ENCODE measurements at places on chromosomes 12 and 14.

DNA sequence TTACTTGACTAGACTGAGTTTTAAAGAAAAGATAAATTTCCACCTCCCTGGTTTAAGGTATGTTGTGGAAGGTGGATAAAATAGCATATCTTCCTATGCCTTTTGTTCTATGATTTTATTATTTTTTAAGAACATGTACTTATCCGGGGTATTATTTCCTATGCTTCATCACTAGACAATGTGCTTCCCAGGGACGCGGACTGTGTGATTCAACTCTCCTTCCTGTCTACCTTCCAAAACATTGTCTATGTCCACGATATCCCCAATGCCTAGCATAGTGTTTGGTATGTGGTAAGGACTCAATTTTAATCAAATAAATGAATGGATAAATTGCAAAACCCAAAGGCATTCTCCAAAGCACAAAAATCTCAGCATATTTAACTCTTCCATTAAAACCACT, 8.3 kb upstream of the CCND2 start:
- DNase-seq, result no peak

- no peak for DNase-seq
These were observed 36.6 kb downstream of the TC2N start for GRCh38 chr14:91830777-91831176.

DNA sequence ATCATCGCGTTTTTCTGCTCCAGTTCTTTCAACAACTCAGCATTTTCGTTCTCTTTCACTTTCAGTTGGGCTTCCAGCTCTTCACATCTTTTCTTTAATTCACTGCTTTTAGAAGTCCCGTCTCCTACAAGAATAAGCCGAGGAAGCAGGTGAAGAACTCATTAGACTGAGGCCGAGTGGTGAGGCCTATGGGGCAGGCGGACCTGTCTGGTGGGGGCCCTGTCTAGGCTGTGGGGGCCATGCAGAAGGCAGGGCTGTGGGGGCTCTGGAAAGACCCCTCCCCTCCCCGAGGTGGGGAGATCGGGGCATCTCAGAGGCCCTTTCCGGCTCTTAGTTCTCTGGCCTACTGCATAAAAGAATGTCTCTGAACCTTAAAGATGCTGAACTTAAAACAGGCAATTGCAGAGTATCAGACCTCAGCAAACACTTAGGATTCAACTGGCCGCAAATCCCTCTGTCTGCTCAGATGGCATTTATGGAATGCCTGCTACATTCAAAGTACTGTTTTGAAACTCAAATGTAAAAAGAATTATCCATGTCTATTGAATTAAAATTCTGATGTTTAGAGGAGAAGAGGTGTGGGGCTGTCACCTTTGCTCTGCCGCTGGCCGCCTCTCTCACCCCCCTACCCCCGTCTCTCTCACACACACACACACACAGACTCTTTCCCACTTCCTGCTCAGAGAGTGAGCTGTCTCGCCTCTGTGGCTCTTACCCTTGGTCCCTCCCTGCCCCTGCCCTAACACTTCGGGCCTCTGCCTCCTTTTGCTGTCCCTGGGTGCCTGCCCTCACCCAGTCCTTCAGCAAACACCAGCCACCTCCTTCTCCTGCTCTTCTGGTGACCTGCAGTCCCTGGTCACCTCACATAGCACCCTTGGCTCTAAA, 34.7 kb downstream of the CCDC92 start:
- DNase-seq, result no peak

- no peak for DNase-seq
These were observed 10.3 kb downstream of the PLEKHG3 start for GRCh38 chr14:64714432-64715025.

GRCh38 chr14:78182722-78183121, 12.5 kb downstream of the NRXN3 start:
- DNase-seq, result no peak

DNA sequence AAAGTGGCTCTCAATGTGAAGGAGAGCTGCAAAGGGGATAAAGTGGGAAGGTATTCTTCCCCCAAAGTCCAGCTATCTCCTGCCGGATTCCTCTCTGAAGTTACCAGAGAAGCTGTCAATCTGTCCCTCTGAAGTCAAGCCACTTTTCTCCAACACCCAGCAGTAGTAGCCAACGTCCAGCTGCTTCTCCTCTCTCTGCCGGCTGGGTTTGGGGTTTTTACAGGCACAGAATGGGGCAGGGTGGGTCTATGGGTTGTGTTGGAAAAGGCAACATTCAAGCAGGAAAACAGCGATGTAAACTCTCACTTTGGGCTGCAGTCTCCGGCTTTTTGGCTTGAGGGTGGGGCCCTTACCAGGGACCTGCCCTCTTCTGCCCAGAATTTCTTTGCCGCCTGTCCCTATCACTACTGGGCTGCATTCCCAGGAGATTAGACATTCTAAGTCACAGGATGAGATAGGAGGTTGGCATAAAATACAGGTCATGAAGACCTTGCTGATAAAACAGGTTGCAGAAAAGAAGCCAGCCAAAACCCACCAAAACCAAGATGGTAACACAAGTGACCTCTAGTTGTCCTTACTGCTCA, 16.3 kb downstream of the CAPZA3 start:
- DNase-seq, result no peak

DNA sequence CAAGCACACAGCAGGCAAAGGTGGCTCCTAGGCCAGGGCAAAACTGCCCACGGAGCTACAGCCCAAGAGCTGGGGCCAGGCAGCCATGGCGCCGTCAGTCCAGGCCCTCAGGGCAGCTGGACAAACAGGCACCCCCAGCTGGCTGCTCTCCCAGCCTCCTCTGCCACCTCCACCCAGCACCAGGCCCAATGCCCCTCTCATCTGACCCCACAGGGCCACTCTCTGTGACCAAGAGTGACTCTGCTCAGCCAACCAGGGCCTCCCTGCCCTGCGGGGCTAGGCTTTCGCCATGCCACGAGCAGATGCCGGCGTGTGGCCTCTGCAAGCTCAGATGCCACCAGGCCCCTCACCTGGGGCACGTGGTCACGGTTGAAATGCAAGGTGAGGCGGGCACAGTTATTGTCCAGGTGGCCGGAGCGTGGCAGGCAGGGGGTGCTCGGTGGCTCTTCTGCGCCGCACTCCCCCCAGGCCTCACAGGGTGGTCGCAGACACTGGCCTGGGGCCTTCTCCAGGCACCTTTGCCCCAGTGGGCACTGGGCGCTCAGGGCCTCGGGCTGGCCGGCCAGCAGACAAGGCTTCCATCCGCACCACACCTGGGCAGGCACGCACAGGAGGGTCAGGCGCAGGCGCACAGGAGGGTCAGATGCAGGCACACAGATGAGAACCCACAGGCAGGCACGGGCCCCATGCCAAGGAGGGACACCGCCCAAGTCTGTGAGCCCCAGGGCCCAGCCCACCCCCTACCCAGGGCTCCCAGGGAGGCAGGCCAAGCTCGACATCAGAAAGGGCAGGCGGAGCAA, 23.0 kb downstream of the JAG2 start:
- no peak for DNase-seq

Measured in renal cortex interstitium (tissue), 15 donors.